ENCODE measurements at places on chromosomes 7 and 10.

DNA sequence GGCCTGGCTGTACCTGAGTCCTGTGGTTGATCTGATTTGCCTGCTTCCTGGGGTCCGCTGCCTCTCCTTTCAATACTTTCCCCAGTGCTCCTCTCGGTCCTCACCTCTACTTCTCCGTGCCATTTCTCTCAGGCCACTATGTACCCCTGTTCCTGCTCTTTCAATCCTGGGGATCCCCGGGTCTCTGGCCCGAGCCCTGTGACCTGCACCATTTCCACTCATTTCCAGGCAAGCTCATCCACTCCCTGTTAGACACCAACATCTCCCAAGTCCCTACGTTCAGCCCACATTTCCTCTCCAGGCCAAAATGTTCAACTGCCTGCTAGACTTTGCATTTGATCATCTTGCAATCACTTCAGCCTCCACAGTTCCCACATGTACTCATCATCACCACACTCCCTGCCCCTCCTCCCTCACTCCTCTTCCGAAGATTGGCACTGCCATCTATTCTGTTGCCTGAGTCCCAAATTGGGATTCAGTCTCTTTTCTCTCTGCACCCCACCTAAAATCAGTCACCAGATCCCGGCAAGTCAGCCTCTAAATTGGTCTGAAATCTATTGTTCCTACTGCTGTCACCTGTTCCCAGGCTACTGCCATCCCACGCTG lies 34.4 kb upstream of the ZMIZ1 start:
- no peak for DNase-seq

DNA sequence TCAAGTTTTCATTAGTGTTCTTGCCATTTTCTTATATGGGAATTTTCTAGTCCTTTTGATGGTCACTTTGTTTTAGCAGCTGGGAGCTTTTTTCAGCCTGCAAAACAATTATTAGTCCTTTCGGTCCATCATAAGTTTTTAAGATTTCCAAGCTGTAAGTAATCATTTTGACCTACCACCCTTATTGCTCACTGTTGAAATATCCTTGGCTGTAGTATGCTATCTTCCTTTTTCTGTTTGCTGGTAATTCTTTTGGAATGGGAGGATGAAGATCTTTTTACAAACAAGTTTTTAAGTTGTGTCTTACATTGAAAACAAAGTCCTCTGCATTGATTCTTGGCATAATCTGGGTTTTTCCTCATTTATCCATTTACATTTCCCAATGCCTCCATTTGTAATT lies 24.0 kb downstream of the BZW2 start:
- peak; percentile 64 for DNase-seq

GRCh38 chr10:89627830-89628229 lies 17.2 kb downstream of the PANK1 start:
- DNase-seq = no peak

- no peak for DNase-seq
Observed at GRCh38 chr10:3737864-3738263, 47.1 kb downstream of the KLF6 start.

Measured in AG10803 (cell line).